ENCODE measurements at places on chromosomes 13 and 19.

GRCh38 chr13:41970918-41971317 is 10.0 kb upstream of the VWA8 start:
- no peak for DNase-seq

DNA sequence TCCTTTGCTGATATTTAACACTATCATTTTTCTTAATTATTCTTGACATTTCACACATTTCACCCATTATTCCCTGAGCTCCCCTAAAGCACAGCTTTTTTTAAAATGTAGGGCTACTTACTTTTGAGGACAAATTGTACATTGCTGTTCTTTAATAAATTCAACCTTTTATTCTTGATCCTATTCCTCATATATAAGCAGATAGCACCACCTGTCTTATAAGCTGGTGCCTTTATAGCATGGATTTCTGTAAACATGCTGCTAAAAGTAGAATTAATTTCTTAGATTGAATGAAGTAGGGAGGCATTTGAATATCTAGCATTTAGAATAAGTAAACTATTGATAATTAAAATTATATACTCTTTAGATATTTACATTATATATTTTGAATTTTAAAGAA is 603.4 kb upstream of the PCDH9 start:
- no peak for DNase-seq

- DNase-seq = no peak
Observed at GRCh38 chr13:98344392-98344791, 167.3 kb upstream of the RNF113B start.

DNA sequence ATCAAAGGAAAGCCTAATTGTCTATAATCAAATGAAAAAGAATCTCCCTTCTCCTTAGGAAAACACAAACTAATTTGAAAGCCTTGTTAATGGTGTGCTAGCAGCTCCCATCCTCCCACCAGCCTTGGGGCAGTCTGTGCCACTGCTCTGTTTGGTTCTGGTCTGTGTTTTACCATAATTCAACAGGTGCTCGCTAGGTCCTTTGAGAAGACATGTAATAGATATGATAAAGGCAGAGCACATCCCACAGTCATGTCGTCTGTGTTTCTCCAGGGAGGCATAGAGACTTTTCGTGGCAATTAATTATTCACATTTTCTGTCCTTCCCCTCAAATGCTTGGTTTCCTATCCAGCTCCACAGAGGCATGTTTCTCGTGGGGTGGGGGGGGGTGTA is 23.8 kb downstream of the FAM124A start:
- DNase-seq = no peak

DNA sequence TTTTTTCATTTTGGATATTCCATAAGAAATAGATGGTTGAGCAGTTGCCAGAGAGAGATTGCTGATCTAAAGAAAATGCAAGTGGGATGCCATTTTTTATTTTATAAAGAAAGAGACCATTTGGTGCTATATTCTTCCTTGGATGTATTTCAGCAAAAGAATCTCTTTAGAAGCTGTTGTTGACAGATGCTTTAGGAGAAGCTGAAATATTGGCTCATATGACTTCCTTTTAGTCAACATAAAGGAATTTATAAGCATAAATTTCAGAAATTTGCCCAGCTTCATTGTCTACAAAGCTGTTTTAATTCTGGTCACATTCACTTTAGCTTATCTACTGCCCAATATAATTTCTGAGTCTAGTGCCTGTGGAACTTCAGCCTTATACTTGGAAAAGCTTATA is 36.9 kb downstream of the POLR1D start:
- DNase-seq = no peak

DNA sequence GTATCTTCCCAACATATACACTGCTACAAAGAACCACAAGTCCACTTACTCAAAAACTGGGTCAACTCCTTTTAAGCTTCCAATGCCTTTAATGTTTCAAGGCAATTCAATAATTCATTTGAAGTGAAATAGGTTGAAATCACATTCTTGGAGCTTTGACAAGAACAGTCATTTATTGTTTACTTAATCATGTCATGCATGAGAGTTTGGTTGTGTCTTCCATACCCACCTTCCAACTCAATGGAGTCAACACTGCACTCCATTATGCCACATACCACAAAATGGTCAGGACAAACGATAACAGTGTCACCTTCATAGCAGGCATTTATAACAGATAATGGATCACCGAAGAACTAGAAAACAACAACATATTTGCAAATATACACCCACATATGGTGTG is 506.3 kb downstream of the UQCRFS1 start:
- no peak for DNase-seq

- DNase-seq = no peak
Observed at GRCh38 chr13:107964395-107964794, 250.9 kb downstream of the LIG4 start.

DNA sequence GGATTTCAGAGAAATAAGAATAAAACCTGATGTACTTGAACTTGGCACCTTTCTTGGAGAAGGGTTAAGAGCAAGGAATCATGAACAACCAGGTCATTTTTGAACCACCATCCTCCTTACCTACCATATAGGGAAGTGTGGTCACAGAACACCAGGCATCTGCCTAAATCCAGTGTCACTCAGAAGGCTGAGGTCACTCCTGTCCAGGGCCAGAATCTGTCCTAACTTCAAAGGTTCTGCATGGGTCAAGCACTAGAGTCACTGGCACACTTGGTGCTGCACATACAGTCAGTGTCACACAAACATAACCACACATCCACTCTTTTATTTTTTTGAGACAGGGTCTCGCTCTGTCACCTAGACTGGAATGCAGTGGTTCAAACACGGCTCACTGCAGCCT is 1.6 kb downstream of the ZNF565 start:
- DNase-seq = no peak

DNA sequence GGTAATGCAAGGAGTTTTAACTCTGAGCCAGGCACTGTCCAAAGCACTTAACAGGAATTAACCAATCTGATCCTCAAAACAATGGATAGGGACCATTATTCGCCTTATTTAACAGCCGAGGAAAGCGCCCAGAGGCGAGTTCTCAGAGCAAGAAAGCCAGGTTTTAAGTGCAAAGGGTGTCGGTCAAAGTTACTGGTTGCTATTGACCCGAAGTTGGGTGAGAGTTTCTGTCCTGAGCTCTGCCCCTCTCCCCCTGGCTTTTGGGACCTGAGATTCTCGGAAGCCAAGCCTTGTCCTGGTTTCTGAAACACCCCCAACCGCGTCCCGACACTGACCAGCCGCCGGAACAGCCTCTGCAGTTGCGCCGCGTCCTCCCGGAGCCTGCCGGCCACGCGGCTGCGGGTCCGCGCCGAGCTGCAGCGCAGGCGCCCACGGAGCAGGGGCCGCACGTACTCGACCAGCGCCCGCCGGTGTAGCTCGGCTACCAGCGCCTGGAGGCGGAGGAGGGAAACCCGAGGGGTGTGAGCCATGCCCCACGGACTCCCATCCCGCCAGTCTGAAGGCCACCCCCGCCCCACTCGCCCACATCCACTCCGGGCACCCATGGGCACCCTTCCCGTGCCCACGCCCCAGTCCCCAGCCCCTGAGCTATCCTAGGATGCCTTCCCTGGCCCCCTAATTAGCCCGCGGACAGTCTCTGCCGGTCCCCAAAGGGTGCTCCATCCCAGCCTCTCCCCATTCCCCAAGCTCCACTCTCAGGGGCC is 27.8 kb downstream of the EXOC3L2 start:
- DNase-seq = no peak

DNA sequence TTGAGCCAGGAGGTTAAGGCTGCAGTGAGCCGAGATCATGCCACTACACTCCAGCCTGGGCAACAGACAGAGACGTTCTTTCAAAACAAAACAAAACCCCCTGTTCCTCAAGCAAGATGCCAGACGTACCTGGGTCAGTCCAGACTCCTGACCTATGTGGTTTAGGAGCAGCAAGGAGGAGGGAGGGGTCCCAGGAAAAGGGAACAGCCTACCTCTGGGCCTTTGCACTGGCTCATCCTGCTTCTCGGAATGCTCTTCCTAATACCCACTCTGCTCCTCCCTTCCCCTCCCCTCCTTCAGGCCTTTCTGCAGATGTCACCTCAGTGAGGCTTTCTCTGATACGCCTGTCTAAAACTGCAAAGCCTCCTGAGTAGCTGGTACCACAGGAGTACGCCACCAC is 9.5 kb downstream of the RINL start:
- no peak for DNase-seq

DNA sequence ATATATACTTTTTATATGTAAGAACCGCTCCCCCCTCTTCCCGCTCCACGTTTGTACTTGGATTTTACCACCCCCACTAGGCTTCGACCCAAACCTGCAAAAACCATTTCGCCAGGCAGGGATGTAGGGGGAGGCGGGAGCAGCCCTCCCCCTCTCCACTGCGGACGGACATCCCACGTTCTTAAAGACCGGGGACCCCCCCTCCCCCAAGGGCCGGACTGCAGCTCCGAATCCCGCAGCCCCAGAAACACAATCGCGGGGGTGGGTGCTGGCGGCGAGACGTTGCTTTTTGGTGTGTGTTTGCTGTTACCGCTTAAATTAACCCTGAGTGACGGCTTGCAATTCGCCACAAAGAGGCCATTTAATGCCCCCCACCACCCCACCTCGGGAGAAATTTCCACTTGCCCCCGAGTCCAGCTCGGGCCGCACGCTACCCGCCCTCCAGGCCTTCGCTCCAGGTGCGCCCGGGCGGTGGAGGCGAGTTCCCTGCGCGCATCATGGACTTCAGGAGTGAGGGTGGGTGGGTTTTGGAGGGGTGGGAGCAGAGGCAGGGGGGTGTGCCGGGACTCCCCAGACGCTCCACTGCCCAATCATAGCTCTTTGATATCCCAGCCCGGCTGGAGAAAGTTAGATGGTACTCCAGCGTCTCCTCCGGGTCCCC is 15.8 kb downstream of the NFIX start:
- no peak for DNase-seq

DNA sequence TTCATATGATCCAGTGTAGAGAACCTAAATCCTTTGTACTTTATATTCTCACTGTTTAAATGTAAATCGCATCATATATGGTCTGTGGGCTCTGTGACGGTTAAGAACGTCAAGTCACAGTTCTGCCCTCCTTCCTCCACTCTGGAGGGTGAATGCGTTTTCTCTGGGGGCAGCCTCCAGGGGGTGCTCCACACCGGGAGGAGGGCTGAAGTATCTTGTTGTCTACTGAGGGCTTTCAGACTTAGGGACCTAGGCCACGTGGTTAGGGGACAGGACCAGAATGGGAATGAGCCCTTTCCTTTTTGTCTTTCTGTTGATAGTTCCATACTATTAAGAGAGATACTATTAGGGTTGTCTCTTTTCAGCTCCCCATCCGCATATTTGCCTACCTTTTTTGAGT is 504.9 kb downstream of the FGF9 start:
- no peak for DNase-seq

DNA sequence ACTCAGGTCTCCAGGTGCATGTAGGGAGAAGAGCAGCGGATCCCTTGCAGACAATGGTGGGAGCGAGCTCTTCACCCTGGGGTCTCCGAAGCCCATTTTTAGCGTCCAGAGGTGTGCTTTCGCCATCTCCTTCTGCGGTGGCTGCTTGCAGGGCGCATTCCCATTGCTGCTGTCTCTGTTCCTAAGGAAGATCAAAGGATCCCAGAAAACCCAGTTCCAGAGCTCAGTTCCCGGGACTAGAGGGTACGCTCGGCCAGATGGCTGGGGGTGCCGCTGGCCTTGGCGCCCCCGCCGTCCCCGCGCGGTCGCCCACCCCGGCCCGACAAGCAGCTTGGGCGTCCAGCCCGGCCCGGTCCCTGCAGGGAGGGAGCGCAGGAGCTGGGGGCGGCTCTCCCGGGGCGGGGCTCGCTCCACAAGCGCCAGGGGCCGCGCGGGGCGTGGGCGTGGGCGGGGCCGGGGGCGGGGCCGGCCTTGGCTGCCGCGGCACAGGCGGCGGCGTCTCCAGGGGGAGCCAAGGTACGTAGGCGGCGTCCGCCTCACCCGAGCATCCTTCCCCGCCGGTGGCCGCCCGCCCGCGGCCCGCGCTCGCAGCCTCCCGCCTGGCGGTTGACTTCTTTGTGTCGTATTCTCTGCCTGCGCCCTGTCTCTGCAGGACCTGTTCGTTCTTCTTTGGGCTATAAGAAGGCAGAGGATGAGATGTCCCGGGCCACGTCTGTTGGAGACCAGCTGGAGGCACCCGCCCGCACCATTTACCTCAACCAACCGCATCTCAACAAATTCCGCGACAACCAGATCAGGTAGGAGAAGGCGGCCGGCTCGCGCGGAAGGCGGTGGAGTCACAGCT is 96.8 kb downstream of the ATP8A2 start:
- peak; percentile 37 for DNase-seq

DNA sequence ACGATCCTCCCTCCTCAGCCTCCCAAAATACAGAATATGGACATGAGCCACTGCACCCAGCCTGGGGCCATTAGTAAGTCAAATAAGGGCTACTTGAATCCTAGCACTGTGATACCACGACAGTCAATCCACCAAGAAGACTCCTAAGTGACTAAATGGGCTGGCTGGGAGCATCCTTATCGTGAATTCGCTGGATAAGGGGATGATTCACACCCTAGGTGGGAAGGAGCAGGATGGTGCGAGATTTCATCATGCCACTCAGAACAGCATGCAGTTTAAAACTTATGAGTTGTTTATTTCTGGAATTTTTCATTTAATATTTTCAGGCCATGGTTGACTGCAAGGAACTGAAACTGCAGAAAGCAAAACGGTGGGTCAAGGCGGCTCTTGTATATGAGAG is 30.2 kb downstream of the ATP8A2 start:
- no peak for DNase-seq

GRCh38 chr13:24672141-24673132 is 7.8 kb upstream of the ATP12A start:
- DNase-seq = no peak

- no peak for DNase-seq
Observed at GRCh38 chr13:45594227-45594626, 21.3 kb downstream of the ERICH6B start.

DNA sequence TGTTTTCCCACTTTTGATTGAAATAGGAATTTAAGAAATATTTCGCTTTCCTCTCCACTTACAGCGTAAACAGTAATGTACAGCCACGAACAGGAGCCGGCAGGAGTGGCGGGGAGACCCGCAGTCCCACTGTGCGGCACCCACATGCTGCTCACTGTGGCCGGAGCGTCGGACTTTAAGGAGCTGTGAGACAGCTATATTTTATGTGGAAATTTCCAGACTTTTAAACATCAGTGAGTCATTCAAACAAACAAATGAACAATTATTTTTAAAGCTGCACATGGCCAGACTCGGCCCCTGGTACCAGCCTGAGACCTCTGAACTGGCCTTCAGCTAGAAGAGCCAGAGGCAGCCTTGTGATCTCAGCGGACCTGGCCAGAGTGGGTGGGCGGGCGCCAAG is 52.5 kb downstream of the CRYL1 start:
- no peak for DNase-seq

- peak; percentile 46 for DNase-seq
Observed at GRCh38 chr19:47158879-47159503, 28.4 kb downstream of the SAE1 start.

Measured in activated T-cell treated with anti-CD3 and anti-CD28 coated beads, Interleukin-2, amount 50 U/mL, for 48 hours (primary cell).